ENCODE measurements at places on chromosomes 2 and 18.

GRCh38 chr18:51044928-51045585 lies 15.0 kb downstream of the SMAD4 start:
- DNase-seq = no peak

GRCh38 chr2:219681694-219682300 lies 54.4 kb downstream of the SLC4A3 start:
- no peak for DNase-seq

- no peak for DNase-seq
These were observed 3.1 kb downstream of the ELP2 start for GRCh38 chr18:36132756-36133155.

GRCh38 chr18:49858309-49859020 lies 45.1 kb upstream of the ACAA2 start:
- DNase-seq = peak; percentile 62

GRCh38 chr2:225400546-225401400 lies 1.3 kb downstream of the NYAP2 start:
- DNase-seq = peak; percentile 68

DNA sequence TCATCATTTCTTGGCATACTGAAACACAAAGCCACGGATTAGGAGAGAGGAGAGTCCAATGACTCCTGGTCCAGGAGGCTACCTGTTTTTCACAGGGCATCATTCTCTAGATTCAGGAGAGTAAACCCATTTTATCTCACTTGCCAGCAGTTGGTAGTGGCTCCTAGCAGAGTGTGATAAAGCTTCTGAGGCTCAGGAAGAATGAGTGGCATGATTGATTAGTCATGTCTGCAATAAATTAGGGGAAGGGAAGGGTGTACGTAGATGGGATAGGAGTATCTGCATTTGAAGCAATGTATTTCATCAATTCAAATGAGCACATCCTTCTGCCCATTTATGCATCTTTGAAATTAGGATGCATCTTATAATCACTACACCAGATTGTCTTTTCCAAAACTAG lies 31.1 kb upstream of the PNO1 start:
- DNase-seq = no peak

- DNase-seq = peak; percentile 30
These were observed 814 bp downstream of the FKBP7 start for GRCh38 chr2:178477443-178478129.

DNA sequence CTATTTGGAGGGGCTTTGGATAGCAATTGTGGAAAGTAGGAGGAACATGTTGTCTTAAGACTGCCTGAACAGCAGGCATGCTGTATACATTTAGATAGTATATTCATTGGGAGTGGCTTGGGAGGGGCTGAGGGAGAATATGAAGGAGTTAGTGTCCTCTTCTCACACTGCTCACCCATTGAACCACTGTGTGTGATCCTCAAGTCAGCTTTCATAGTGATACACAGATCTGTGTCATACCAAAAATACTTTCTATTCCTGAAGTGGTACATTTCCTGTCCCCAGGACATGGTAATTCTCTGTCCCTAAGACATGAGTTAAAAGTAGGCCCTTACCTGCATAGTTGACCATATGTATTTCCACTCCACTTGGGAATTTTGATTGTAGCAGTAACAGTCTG lies 9.6 kb downstream of the NEMP2 start:
- no peak for DNase-seq

DNA sequence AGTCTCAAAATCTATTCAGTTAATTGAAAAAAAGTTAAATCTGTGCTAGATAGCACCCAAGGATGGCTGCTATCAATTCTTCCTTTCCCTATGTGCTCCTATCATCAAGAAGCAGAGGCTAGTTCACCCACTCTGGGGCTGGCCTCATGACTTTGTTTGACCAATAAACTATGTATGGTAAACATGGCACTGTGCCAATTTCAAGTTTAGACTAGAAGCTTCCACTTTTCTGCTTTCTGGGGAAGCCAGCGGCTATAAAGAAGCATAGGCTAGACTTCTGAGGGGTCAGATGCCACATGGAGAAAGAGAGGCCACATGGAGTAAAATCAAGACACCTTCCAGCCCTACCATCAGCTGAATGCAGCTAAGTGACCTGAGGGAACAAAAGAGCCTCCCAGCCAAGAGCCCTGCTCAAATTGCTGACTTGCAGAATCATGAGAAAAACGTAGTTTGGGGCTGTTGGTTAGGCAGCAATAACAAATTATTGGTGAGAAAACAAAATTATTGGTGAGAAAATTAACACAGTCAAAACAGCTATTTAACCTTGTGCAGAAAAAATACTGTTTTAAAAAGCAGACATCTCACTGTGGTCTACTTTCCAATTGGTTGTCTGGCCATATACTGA lies 86.5 kb upstream of the SLC14A2 start:
- DNase-seq = no peak

- no peak for DNase-seq
These were observed 1.1 kb downstream of the PNKD start for GRCh38 chr2:218271487-218271797.

- DNase-seq = no peak
These were observed 64.0 kb downstream of the MBP start for GRCh38 chr18:77068321-77069312.

- DNase-seq = no peak
These were observed 310.2 kb upstream of the STON1 start for GRCh38 chr2:48219555-48220436.

- DNase-seq = no peak
These were observed 12.8 kb upstream of the FMNL2 start for GRCh38 chr2:152322222-152322621.

GRCh38 chr2:241151934-241152660 lies 1.8 kb downstream of the PPP1R7 start:
- no peak for DNase-seq

DNA sequence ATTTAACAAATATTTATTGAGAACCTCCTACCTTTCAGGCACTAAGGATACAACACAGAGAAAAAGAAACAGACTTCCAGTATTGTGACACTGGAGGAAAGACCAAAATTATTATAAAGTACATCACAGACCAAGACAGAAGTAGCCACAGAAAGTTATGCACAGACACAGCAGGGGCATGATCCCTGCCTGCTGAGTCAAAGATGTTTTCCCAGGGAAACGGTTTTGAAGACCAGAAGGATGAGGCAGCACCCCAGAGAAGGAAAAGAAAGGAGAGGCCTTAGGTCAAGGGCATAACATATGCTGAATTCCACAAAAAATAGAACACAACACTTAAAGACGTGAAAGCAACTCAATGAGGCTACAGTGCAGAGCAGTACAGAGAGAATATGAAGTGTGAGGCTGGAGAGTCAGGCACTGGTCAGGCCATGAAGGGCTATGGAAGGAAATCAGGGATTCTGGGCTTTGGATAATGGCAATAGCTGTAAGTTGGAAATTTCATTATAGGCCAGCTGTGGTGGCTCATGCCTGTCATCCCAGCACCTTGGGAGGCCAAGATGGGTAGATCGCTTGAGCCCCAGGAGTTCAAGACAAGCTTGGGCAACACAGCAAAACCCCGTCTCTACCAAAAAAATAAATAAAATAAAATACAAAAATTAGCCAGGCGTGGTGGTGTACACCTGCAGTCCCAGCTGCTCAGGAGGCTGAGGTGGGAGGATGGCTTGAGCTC lies 8.2 kb downstream of the ADAM17 start:
- DNase-seq = no peak

GRCh38 chr2:74361327-74361726 lies 18.1 kb upstream of the SLC4A5 start:
- no peak for DNase-seq

DNA sequence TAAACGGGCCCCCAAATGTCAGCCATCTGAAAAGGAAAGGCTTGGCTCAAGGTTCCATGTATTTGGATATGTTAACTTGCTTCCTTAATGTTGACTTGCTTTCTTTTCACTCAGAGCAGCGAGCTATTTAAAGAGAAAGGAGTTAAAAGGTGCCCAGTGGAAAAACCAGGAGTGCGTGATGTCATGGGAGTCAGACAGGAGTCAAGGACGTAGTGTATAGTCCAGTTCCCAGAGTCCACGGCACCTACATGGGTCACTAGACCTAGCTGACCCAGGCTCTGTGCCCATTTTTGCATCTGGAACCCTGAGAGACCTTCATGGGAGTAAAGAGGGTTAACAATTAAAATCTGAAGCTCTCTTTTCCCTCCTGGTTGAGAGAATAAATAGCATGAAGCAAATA lies 19.8 kb downstream of the SLC3A1 start:
- DNase-seq = no peak

DNA sequence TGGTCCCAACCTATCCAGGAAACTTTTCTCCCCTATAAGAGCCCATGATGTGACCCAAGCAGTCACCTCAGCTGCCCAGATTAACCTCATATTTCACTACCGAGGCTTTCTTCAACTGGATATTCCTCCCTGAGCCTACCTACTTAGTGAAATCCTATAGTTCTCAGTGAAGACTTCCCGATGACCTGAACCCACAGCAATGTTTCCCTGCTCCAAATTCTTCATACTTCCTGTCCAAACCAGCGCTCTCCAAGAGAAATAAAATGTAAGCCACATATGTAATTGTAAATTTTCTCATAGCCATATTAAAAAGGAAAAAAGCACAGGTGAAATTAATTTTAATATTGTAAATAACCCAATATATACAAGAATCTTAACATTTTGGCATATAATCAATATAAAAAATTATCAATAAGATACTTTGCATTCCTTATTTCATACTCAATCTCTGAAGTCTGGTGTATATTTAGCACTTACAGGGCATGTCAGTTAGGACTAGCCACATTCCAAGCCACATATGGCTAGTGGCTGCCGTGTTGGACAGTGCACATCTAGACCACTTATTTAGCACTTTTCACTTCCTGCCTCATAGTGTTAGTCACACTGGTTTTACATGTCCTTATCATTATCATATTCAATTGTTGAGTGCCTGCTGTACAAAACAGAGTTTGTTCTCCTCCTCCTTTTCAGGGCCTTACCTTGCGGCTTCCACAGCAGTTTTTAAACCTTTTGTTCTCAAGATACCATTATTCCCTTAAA lies 1.9 kb upstream of the STAT4 start:
- no peak for DNase-seq

DNA sequence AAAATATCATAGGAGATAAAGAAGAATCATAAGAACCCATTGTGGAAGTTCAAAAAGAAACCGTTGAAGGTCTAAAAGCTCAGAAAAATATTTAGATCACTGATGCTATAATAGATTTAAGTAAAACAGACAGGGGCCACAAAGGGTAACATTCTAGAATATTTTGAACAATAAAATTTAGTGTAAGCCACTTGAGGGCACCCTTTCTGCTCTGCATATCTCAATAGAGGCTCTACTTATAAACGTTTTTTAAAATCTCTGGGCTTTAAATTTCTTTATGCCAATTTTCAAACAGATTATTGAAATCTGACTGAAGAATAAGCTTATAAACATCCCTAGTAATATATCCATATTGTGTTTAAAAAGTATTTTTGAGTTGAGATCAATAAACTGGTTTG lies 57.6 kb upstream of the IL1RL1 start:
- DNase-seq = no peak

- DNase-seq = no peak
These were observed 10.8 kb upstream of the NCK2 start for GRCh38 chr2:105733875-105734274.

DNA sequence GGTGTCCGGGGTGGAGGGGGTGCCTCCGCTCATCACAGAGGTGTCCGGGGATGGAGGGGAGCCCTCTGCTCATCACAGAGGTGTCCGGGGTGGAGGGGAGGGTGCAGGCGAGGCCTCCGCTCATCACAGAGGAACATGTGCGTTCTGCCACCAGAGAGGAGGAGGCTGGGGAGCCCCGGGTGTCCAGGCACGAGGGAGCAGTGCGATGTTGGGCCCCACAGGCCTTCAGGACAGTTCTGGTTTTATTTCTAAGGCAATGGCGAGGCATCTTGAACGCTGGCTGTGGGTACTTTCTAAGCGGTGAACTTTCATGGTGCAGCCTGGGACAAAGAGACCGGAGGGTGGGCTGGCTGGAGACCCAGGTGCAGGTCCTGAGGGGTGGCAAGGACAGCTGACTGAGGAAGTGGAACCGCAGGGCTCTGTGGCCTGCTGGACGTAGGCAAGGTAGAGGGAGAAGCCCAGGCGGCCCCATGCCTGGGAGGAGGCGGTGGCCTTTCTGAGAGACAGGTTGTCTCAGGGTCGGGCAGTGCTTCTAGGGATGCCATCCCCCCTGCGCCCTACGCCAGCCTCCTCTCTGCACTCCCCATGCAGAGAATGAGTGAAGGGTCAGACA lies 196.6 kb upstream of the SALL3 start:
- DNase-seq = no peak

All from cerebellar cortex (tissue), 1 donor.